ENCODE measurements at places on chromosomes 1 and 21.
A peak's percentile ranks its signal among the peaks of the same experiment; 100 is the strongest.

DNA sequence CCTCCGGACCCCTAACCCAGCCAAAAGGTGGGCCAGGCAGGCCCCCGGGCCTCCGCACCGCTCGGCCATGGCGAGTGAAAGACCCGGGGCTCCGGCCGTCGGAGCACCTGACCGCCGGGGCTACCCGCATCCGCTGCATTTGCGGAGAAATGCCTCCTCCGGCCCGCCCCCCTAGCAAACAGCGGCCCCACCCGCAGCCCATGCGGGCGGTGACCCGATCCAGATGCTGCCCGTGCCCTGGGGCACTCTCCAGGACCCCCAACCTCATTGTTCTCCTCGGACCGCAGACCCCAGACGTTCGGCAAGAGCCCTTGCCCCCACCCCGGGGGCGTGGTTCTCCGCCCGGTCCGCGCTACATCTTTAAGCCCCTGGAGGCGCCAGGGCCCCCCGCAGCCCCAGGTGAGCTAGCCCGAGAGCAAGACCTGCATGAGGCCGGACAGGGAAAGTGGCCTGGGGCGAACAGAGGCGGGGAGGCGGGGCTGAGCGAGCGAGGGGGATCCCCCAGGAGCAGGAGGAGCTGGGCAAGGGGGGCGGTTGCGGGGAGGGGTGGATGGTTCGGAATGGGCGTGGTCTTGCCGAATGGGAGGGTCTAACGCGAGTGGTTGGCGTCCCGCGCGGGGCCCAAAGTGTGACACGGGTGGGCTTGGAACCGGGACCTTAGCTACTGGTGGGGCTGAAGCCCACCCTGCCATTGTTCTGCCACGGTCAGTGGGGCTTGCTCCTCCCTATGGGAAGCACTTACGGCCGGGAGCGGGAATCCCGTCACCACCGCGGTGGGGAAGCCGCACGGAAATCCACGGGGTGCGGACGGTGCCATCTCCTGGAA, 6.3 kb upstream of the CRYBG2 start:
- no peak for DNase-seq

- no peak for DNase-seq
Observed at GRCh38 chr1:53408013-53408754, 51.0 kb upstream of the DMRTB1 start.

DNA sequence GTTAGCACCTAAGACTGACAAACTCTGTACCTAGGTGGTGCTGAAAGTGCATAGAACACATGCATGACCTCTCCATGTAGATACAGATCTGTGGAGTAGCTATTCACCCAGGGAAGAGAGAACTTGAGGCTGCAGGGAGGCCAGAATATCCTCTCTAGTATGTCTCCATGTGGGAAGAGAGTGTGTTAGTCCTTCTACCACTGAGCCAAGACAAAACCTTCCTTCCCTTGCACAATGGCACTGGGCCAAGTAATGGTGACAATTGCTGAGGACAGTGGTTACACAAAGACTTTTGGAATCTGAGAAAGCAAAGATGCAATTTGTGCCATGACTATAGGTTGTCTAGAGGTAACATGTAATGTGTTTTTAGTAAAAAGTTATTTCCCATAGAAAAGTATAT, 52.3 kb downstream of the C1orf198 start:
- no peak for DNase-seq

DNA sequence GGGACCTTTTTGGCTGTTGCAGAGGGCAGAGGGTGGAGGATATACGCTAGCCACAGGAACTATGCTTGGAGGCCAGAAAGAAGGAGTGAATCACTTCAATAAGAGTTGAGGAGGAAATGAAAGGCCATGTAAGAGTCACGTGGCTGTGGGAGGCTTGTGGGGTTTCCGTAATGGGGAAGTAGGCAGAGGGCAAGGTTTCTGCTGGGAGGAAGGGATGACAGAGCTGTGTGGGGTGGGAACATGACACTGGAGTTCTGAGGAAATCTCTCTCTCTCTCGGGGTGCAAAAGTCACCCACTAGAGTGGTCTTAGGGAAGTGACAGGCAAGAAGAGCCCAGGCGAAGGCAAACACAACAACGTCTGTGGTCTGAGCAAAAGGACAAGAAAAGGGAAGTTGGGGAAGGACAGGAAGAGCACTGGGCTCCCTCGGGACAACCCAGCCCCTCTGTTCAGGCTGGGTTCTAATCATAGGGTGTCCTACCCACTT, 3.9 kb upstream of the CD1C start:
- DNase-seq, result no peak

DNA sequence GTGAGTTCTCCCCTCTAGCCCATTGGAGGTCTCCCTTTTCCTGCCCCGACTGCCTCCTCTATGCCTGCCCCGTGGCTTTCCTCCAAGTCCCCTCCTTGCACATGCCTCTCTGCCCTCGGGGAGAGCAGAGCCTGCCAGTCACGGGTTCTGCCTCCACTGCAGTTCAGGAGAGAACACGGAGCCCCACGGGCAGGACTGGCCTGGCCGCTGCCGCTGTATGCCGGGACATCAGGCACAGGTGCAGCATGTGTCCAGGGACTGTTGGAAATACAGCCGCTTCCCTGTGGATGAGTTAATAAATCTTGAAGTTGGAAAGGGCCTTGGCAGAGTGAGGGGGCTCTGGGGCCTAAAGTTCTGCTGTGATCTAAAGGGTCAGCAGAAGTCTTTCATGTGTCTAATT, 676.6 kb downstream of the MATN1 start:
- no peak for DNase-seq

GRCh38 chr1:208975456-208975855, 608.1 kb upstream of the CAMK1G start:
- DNase-seq, result no peak

DNA sequence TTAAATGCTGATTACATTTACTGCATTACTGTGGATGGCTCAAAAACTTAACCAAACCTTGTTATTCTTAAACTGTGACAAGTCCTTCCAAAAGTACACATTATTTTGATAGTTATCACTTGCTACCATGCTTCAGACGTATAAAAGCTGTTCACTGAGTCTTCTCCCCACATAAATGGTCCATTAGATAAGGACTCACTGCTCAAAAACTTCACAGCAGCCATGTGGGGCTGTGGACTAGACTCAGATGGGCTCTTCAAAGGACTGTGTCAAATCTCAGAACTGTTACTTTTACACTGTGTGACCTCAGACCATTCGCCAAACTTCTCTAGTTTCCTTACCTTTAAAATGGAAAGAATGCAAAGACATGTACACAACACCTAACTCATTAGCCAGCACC, 11.6 kb downstream of the SCAF4 start:
- no peak for DNase-seq

GRCh38 chr1:83026745-83027144, 972.2 kb downstream of the TTLL7 start:
- no peak for DNase-seq

DNA sequence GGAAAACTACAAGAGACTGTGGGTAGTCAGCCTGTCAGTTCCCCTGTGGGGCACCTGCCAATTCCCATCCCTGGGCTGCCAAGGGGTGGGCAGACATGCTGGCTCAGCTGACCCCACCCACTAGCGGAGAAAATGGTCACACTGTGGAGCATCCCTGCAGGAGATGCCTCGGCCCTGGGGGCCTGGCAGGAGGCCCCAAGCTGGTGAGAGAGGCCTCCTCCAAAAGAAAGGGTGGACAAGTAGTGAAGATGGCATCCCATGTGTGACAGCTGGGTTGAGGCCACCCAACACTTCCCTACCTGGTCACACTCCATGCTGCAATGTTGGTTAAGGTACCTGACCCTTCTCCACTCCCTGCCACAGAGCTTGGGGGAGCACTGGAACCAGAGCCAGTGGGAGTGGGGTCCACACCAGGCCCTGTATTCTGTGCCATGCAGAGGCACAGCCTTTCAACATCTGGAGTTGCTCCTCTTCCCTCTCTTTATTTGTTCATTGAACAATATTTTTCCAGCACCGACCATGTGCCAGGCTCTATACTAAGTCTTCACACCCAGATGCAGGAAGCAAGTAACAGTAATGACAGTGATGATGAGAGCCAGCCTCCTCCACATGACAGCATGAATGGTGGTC, 59.5 kb downstream of the KLHDC7A start:
- no peak for DNase-seq

DNA sequence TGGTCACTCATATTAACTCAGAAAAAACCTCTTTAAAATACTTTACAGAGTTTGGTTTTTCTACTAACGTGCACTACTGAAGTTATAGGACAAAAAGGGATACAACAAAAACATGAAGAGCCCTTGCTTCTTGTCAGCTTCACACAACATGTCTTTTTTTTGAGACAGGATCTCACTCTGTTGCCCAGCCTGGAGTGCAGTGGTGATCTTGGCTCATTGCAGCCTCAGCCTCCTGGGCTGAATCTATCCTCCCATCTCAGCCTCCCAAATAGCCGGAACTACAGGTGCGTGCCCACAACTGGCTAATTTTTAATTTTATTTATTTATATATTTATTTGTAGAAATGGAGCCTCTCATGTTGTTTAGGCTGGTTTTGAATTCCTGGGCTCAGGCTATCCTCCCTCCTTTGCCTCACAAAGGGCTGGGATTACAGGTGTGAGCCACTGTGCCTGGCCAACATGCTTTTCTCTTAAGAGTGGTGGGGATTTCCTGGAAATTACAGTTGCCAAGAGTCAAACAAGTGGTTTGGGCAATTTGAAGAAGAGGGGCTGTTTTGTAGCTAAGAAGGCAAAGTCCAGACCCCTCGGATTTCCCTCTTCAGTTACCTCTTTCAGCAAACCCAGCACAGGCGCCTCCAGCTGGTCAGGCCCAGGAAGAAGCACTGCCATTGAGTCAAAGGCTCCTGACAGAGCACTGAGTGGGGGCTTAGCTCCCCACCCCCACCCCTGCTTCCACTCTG, 6.4 kb upstream of the SMPDL3B start:
- no peak for DNase-seq

GRCh38 chr1:22689505-22689904, 21.1 kb upstream of the EPHB2 start:
- no peak for DNase-seq

DNA sequence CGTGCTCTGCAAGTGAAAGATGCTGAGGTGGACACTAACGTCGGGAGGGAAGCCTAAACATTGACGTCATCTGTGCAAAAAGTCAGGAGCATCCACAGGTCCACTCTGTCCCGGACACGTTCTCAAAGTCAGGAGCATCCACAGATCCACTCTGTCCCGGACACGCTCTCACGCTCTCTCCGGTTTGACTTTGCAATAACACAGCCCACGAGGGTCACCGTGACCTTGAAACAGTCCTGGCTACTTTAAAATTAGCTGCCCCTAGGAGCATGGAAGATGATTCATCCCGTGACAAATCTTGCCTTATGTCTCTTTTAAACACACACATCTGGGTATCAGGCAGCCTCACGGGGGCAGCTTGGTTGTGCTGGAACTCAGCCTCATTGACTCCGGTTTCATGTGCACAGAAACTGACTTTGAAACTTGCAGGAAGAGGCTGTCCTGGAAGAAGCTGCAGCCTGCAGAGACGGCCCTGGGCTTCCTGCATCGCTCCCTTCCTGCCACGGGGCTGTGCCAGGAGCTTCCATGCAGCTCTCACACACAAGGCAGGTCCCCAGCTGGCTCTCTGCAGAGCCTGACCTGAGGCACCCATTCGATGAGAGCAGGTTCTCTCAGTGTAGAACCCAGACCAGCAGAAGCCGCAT, 18.1 kb upstream of the COL18A1 start:
- peak; percentile 93 for DNase-seq

DNA sequence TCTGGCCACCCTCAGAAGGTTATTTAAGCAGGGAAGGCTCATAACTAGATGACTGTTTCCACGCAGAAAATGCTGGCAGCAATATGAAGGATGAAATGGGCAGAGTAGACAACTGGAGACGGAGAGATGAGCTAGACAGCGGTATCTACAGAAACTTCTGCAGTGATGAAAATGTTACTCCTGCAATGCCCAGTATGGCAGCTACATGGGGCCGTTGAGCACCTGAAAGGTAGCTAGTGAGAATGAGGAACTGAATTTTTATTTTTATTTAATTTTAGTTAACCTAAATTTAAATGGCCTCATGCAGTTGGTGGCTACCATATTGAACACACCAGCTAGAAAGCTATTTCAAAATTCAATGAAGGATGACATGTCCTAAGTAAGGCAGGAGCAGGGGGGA, 27.3 kb downstream of the SIPA1L2 start:
- DNase-seq, result no peak

DNA sequence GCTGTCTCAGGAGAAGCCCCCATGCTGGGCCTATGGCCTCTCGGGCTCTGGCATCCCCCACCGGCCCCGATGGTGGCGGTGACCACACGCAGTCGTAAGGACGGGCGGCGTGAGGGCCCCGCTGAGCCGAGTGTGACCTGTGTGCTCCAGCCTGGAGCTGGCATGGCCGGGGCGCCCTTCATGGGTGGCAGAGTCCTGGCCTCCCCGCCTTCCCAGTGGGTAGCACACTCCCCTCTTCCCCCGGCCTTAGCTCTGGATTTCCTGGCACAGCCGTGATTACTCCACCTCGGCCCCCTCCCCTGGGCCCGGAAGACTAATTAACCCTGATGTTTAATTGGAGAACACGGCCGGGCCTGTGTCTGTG, 44.6 kb downstream of the SLX9 start:
- no peak for DNase-seq

- no peak for DNase-seq
Observed at GRCh38 chr1:20949871-20950590, 162.9 kb upstream of the HP1BP3 start.

DNA sequence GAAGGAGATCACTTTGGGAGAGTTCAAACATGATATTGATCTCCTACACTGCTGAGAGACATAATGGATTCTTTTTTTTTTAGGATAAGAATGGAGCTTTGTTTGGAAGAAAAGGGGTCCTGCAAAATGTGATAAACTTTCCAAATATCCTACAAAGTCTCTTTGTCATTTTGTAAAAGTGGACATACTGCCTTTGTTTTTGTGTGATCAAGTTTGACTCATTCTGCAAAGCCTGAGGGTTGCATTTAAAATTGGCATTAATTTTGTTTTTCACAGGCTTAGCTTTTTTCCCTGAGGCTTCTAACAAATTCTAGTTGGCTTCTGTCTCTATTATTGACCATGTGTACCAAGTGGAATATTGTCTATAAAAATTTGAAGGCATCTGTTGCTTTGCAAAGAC, 113.2 kb downstream of the AK5 start:
- no peak for DNase-seq

GRCh38 chr1:25544243-25544764, 898 bp downstream of the LDLRAP1 start:
- no peak for DNase-seq

DNA sequence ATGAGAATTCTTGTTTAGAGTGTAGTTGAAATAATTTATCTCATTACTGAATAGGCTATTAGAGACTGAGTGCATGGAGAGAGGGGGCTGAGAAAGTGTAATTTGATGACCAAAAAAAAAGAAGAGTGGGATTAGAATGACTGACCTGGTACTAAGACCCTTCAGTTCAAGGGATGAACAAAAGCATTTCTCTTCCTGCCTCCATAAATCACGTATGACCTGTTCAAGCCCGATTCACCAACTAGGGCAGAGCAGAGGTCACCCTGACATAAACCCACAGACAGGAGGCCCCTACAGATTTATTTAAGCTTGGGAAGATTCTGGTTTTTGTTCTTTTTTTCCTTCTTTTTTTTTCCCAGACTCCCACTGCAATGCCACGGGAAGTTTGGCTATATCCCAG, 123.7 kb upstream of the COP1 start:
- DNase-seq, result peak; percentile 18

- no peak for DNase-seq
Observed at GRCh38 chr1:165485716-165486115, 40.8 kb upstream of the RXRG start.

Data from uterus (tissue), 4 donors.